HFFc6 (cell line): ENCODE measurements at places on chromosomes 4 and X. TPM values are rescaled to one million over a fixed set of nuclear protein-coding genes. Genes with fewer than 3 reads are reported as not detected.

- no peak for DNase-seq
Measured at GRCh38 chr4:77163641-77164040, 6.6 kb downstream of the CCNG2 start.

GRCh38 chrX:9997524-9997923, 30.4 kb downstream of the CLDN34 start:
- no peak for DNase-seq

DNA sequence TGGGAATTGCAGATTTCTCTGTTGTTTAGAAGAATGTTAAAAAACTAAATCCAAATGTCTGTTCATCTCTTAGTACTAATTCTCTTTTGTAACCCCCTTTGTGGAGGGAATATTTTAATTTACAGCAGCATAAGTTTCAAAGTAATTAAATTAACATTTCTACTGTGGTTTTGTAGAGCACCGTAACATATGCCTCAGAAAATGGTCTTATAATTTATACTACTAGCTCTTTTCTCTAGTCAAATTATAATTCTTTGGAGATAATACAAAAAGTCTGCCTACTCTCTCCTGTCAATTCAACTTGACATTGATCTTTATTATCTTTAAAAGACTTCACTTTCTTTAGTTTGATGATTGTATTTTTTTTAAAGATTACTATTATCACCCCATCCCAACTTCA, 759.0 kb downstream of the ADGRL3 start:
- DNase-seq, result no peak

DNA sequence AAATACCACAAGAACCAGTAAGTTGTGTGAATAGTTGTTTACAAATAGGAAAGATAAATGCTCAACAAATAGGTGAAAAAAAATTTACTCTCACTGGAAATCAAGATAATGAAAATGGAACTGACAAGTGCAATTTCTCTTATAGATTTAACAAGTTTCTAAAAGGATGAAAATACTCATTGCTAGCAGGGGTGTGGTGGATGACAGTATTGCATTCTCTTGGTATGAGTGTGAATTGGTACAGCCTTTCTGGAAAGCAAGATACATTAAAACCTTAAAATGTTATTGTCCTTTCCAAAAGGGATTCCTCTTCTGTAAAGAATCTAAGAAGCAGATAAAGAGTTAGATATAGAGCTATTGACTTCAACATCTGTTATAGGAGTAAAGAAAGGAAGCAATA, 240.0 kb upstream of the RPS6KA3 start:
- no peak for DNase-seq

DNA sequence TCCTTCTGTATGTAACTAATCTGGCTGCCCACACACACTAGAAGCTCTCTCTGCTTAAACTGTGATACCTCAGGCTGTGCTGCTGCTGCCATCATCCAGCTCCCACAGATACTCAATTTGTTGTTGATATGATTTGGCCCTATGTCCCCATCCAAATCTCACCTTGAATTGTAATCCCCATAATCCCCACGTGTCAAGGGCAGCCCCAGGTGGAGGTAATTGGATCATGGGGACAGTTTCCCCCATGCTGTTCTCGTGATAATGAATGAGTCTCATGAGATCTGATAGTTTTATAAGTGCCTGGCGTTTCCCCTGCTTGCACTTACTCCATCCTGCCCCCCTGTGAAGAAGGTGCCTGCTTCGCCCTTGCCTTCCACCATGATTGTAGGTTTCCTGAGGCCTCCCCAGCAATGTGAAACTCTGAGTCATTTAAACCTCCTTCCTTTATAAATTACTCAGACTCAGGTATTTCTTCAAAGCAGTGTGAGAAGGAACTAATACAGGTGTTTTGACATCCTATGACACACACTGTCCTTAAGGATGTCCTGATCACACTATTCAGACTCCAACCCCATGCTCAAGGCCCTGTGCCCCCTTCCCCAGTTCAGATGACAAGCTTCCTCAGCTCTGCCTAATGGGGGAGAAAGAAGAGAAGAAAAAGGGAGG, 2.9 kb upstream of the ATOH1 start:
- DNase-seq, result no peak

- DNase-seq, result no peak
Measured at GRCh38 chr4:40530961-40531635, 98.6 kb downstream of the RBM47 start.

DNA sequence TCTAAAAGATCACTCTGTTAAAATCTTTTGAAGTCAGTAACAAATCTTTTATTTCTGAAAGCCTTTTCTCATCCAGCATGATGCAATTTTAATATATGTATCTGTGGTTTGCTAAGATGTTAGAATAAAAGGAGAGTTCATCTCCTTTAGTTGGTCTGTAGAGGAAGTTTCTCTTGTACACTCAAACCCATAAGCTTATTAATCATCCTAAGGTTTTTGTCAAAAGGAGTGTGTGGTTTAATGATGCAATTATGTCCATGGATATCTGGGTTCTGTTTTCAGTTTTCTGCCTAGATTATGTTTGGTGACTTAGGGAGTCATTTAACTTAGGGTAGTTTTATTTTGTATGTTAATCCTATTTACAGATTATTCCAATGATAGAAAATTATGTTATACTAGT, 52.1 kb upstream of the NDST4 start:
- no peak for DNase-seq

GRCh38 chr4:88756149-88756548, 58.5 kb upstream of the NAP1L5 start:
- DNase-seq, result no peak

DNA sequence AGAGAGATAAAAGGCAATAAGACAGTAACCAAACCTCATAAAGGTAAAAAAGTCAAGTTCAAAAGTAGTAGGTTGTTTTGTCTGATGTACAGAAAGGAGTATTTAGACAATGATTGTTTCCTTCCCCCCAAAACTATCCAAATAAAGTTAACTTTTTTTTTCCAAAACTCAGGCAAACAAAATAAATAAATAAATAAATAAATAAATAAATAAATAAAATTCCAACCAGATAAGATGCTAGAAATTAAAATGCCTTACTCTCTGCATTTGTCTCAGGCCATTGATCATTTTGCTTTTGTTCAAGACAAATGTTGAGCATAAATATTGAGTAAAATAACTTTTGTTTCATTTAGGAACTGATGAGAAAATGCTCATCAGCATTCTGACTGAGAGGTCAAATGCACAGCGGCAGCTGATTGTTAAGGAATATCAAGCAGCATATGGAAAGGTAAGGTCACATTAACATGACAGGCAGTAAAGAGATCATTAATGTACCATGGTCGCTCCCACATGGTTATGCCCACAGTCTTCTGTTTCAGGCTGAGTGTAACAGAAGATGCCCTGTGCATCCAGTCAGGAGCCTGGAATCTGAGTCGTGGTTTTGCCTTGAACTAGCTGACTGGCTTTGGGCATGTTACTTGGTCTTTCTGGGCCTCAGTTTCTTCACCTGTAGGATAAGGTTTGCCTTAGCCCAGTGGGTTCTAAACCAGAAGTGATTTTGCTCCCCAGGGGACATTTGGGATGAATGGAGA, 27.3 kb downstream of the ANXA3 start:
- DNase-seq, result no peak

- no peak for DNase-seq
Measured at GRCh38 chr4:146176891-146177290, 1.4 kb downstream of the LSM6 start.

DNA sequence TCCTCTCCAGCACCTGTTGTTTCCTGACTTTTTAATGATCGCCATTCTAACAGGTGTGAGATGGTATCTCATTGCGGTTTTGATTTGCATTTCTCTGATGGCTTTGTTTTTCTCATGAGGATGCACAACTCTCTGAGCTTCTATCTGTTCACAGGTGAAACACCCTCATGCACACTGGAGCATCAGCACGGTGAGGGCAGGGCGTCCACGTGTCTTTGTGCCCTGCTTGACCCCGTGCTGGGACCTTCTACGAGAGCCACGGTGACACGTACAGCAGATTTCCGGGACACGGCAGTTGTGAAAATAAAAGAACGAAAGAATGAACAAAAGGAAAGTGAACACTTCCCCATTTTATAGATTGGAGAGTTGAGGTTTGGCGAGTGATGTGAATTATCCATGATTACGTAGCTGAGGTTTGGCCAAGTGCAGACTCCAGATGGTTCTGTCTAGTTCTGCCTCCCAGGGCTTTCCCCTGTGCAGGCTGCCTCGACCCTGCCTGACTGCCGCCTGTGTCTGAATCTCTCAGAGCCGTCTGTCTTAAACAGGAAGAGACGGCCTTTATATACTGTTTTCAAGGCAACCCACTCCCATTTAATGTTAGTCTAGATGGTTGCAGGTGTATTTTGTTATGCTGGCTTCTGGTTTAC, 67.8 kb upstream of the SORBS2 start:
- DNase-seq, result no peak

DNA sequence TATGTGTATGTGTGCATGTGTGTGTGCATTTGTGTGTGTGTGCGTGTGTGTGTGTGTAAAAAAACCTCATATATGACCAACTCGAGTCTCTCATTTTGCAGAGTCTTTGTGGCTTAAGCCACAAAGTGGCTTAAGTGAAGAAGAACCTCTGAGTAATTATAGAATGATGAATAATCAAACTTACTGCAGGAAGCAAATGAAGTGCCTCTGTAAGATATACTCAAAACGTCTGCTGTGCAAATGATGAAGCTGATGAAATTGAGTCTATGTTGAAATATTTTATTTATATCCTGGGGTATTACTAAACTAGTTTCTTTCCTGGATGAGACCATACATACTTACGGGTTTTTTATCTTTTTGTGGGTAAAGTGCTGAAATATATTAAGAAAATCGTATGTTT, 1198.7 kb downstream of the PCDH7 start:
- DNase-seq, result no peak

DNA sequence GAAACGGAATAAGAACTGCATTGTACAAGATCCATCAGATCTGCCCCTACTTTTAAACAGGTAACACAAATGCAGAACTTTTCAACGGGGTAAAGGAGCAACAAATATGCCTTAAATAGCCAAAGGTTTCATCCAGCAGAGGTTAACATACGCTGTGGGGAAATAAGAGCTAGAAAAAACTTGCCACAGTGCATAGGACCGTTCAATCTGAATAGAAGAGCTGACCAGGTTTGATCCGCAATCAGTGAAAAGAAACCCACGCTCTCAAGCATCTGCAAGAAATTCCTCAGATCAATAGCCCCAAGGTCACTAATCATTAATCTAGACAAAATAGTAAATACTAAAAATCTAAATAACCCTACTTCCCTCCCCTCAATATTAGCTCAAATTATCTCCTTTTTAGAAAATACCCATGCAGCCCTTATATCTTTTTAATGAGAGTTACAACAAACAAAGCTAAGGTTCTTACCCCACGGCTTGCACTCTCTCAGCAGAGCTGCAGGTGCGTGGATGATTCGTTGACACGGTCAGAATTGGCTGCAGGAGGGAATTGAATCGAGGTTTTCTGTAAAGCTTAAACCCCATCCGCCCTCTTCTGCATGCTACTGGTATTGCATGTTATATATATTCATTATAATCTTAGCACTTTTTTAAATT, at the start of gene TLR10:
Gene TLR10, minus strand, starts transcription at position 539 of the 657 bp plus-strand sequence. CDS start 7,400 bp downstream, outside the sequence.
- DNase-seq, result no peak

DNA sequence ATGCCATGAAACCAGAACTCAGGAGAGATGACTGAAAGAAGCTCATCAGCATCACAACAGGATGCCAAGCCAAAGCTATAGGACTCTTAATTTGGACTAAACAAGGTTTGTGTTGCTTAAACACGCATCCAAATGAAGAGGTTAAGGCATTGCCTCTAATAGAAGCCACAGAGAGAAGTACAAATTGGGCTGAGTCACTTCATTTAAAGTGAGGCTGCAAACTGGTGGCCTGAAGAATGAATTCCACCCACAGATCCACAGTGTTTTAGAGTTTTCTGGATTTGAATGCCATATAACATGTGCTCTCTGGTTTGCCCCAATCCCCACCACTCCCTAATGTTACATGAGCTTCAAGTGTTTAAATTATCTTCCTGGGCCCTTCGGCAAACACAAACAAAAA, 103.5 kb downstream of the FIP1L1 start:
- peak; percentile 10 for DNase-seq

GRCh38 chr4:182600856-182601255, 316.3 kb downstream of the DCTD start:
- DNase-seq, result no peak

DNA sequence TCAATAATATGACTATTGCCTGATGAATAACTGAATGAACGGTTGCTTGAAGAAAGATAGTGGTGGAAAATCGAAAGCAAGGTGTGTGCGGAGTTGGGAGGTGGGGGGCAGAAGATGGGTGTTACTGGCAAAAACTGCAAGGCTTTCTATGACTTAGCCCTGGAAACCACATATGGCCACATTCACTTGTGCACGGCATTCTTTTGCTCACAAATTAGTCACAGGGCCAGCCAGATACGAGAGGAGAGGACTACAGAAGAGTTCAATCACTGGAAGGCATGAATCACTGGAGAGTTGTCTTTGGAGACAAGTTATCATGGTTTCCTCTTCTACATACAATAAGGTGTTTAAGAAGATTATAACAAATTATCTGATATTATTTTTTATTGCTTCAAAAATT, 626.5 kb upstream of the CPEB2 start:
- DNase-seq, result peak; percentile 38

- DNase-seq, result no peak
Measured at GRCh38 chrX:37679888-37680287, 5.7 kb upstream of the XK start.

Gene ZAR1
- total RNA-seq, result not detected in 3 replicates

Gene SYNPO2
- 11.4 to 37.0 TPM (median 26.6 TPM) in 3 replicates for total RNA-seq

Gene RRH
- total RNA-seq, result not detected in 2 replicates

Gene PCYT1B
- total RNA-seq, result not detected in 3 replicates

Gene CENPVL2
- not detected in 2 replicates for total RNA-seq

Gene ATP11C
- 27.7 to 37.9 TPM (median 28.6 TPM) in 3 replicates for total RNA-seq

Gene SOX3
- total RNA-seq, result not detected in 3 replicates

Gene TRO
- total RNA-seq, result 13.3 to 17.4 TPM (median 13.8 TPM) in 3 replicates

Gene CYP4V2
- 5.7 to 7.5 TPM (median 7.0 TPM) in 3 replicates for total RNA-seq

Gene PABPC5
- total RNA-seq, result not detected in 3 replicates
